ENCODE measurements at places on chromosomes 2 and 18.

DNA sequence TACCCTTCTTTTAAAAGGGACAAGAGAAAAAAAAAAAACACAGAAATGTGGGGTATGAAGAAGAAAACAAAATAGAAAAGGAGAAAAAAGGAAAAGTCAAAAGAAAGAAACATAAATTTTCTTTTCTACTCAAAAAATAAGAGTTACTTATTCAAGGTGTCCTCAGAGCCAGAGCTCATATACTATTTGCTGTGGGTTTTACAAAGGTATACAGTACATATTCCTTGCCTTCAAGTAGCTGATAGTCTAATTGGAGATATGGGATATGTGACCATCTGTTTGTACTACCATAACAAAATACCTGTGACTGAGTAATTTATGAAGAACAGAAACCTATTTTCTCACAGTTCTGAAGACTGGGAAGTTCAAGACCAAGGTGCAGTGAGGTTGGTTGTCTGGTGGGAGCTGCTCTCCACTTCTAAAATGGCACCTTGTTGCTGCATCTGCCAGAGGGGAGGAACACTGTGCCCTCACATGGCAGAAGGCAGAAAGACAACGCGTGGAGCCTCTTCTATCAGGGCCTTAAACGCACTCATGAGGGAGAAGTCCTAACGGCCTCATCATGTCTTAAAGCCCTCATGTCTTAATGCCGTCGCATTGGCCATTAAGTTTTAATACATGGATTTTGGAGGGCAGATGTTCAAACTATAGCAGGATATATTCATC, 33.9 kb downstream of the NBAS start:
- DNase-seq: no peak

GRCh38 chr2:66573416-66573815, 138.5 kb downstream of the MEIS1 start:
- no peak for DNase-seq

DNA sequence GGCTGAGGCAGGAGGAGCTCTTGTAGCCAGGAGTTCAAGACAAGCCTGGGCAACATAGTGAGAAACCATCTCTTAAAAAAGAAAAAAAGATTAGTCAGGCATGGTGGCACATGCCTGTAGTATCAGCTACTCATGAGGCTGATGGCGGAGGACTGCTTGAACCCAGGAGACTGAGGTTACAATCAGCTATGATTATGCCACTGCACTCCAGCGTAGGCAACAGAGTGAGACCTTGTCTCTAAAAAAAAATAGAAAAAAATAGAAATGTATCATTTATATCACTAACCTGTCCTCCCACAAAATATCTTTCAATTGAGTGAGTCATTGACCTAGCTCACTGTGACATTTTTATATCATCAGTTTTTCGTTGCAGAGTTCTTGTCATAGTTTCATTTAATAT, 152.5 kb downstream of the DTNA start:
- DNase-seq: no peak

DNA sequence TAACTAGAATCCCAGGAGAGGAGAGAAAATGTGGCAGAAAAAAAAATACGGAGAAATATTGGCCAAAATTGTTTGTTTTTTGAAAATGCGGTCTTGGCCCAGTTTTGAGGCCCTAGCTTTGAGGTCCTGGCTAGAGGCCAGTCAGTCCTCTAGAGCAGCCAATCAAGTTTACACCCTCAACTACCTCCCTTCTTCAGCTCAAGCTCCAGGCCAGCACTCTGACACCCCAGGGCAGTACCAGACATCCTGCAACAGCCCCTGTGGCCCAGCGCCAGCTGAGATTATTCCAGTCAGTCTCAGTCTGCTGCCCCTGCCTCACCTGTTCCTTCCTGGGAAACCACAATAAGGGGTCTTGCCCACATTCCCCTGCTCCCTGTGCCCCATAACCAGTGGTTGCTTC, 107.7 kb downstream of the UGGT1 start:
- no peak for DNase-seq

DNA sequence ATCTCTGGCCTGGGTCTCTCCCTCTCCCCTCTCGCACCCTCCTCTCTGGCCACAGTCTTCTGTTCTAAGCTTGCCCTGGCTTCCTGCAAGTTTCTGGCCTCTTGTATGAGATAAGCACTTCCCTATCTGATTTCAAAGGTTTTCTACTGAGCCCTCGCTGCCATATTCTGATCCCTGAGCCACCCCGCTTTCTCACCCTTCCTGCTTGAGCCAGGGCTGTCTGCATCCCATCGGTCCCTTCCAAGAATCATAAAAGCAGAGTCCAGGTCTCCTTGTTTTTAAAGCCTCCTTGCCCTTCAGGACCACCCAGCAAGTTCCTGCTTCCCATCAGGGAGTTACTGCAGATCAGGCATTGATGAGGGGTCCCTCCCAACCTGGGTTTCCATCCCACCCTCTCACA, 110.2 kb downstream of the PRKCE start:
- DNase-seq: no peak

GRCh38 chr2:65626831-65627230, 194.4 kb upstream of the SPRED2 start:
- DNase-seq: no peak

GRCh38 chr2:239154971-239155805, 245.6 kb downstream of the HDAC4 start:
- no peak for DNase-seq

DNA sequence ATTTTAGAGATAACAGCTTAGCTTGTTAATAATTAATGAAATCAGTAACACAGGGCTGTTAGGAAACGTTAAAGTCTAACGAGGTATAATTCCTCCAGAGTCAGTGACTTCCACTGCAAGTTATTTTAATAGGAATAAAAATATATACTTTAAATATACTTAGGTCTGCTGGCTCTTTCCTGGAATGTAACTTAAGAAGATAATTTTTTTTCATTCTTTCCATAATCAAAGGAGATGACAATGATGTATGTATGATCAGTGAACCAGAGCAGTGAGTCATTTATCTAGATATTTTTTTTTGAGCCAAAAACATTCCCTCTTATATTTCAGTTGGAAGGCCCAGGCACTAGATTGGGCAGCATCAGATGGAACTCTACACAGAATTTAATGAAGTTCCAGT, 104.2 kb upstream of the LYPD1 start:
- DNase-seq: no peak

DNA sequence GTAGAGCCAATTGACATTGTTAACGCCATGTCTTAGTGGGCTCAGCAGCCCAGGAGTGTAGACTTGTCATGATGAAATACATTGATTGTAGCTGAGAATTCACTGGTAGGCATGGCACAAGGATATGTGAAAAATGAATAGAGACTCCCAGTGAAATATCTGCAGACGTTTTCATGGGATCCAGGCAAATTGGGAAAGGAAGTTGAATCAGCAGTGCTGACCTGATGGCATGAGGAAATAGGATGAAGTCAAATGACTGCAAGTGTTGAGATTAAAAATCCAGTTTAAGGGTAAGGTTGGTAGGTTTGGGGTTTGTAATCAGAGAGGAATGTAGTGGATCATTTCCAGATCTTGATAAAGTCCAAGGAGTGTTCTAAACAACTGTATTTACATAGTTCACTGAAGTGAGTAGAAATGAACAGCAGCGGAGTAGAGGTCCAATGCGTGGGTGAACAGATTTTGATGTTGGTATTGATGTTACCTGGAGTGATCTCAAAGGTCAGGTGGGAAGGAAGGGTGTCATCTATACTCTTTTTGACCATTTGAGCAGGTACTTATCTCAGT, 24.6 kb downstream of the INSIG2 start:
- DNase-seq: no peak

- DNase-seq: no peak
Observed at GRCh38 chr2:149160701-149161217, 122.3 kb downstream of the LYPD6B start.

DNA sequence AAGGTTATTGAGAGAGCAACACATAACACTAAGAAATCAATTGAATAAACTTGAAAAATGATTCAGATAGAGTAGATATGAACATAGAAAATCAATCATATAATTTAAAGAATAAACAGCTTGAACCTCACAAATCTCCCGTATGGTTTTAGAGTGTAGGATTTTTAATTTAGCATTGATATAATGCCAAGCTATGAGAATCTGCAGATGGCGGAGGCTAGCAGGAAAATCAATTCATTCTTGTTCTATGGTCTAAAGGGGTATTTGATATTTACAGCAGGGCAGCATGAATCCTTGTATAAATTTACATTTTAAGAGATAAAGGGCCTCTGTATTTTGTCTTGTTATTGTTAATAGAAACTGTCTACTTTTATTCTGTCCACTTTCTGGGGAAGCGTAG, 797.0 kb downstream of the GALR1 start:
- no peak for DNase-seq

- DNase-seq: no peak
Observed at GRCh38 chr18:13338318-13338717, 119.8 kb downstream of the LDLRAD4 start.

DNA sequence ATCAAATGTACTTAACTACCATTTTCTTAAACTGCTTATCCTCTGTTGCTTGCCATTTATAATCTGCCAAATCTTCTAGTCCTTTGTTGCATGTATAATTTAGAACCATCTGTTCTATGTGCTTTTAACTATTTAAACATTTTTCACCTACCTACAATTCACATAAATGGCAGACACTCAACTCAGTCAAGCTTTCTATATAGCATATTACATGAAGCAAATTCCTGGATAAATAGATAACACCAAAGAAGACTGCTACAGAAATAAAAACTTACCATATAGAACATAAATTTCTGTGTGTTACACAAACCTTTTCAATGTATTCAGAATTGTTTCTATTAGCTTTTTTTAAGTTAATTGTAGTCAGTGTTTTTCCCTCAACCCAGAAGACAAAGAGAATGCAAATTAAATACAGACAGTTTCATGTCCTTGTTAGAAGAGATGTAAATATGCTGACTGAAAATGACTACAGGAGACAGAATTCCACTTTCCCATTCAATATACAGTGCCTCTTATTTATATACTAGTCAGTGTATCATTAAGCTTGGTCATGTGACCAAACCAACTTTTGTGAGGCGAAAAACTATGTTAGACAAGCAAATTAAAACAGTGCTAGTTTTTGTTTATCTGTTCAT, 2.6 kb downstream of the BAZ2B start:
- no peak for DNase-seq

Measured in endothelial cell (in vitro differentiated cells).